ENCODE measurements at places on chromosomes 11 and 22.

- no peak for DNase-seq
These were observed 231.1 kb downstream of the SWAP70 start for GRCh38 chr11:9895006-9895405.

DNA sequence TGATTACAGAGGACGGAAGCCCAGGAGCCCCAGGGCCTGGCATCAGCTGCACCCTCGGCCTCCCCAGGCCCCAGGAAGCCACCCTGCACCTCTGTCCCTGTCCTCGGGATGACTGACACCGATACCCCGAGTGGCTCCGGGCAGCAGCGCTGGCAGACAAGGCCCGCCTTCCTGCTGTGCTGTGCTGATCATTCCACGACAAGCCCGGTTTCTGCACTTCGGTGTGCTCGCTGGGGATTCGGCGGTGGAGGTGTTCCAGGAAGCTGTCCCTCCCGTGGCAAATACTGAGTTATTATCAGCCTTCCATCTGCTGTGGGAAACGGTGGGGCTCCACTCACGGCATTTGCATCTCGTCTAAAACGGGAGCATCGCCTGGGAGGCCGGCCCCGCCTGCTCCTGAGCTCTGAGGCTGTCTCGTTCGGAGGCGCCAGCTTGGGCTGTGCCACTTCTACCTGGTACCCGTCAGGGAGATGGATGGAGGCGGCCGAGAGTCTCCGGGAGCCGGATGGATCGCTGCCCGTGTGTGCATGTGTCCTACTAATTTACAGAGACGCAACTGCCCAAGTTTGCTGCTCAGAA, 506.1 kb downstream of the BRD1 start:
- DNase-seq: no peak

GRCh38 chr11:118396097-118396501, 5.3 kb upstream of the ATP5MG start:
- DNase-seq: no peak

- DNase-seq: no peak
These were observed 77.1 kb downstream of the UVRAG start for GRCh38 chr11:75891947-75892739.

- DNase-seq: no peak
These were observed 20.2 kb upstream of the PRDM10 start for GRCh38 chr11:130022799-130023198.

GRCh38 chr22:36341640-36342041, 46.1 kb downstream of the MYH9 start:
- DNase-seq: no peak

DNA sequence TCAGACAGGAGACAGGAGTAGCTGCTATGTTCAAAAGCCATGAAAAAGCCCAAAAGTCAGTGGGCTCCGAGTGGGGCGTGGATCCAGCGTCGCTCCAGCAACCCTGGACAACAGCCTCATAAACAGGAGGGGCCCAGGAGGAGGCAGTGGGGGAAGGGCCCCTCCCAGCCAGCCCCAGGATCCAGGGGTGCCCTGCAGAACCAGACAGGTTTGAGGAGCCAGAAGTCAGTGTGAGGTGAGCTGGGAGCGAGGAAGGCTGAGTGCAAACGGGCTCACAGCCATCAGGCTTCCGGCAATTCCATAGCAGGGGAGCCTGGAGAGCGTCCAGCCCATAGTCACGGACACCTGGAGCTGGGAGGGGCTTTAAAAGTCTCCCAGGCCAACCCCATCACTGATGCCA, 217.7 kb downstream of the MN1 start:
- DNase-seq: no peak

DNA sequence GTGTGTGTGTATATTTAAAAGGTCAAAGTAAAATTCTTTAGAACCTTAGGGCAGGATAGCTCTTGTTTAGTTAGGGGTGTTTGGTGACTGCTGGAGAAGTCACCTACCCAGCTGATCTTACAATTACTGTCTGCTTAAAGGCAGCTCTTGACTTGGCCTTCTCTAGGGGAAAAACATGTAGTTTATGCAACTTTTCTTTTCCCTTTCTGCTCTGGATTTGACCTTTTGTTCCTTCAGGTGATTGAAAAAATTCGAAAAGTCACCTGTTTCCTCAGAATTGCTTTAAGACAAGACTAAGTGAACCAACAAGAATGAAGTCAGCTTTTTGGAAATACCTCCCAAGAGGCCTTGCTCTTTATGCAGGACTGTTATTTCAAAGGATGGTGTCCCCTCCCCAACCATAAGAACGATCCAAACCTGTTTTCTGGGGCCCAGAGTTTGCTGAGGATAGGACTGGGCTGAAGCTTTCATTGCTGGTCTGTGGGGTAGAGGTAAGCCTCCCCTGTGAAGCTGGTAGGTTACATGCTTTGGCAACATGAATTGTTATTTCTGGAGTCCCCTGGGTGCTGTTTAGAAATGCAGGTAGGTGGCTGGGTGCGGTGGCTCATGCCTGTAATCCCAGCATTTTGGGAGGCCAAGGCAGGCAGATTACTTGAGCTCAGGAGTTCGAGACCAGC, 111.2 kb downstream of the PTPRJ start:
- DNase-seq: no peak

DNA sequence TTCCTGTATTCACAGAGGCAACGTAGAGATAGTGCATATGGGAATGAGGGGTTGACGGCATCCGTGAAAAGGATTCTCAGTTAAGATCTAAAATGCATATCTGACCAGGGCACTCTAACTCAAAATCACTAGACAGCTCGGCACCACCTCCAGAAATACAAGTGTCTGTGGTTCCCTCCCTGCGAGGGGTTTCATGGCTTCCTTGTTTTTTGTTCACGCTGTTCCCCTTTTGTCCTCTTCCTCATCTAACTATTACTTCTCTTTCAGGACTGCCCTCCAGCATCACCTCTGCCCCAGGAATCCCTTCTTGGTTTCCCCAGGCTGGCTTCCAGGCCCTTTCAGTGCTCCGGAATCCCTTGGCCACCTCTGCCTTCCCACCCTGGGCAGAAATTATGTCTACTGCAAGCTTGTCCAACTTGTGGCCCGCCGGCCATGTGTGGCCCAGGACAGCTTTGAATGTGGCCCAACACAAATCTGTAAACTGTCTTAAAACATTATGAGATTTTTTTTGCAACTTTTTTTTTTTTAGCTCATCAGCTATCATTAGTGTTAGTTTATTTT, 159.9 kb downstream of the FBXO7 start:
- no peak for DNase-seq

GRCh38 chr11:129308241-129308865, 67.3 kb upstream of the BARX2 start:
- no peak for DNase-seq

- no peak for DNase-seq
These were observed 69.8 kb downstream of the PRR5L start for GRCh38 chr11:36365907-36366306.

DNA sequence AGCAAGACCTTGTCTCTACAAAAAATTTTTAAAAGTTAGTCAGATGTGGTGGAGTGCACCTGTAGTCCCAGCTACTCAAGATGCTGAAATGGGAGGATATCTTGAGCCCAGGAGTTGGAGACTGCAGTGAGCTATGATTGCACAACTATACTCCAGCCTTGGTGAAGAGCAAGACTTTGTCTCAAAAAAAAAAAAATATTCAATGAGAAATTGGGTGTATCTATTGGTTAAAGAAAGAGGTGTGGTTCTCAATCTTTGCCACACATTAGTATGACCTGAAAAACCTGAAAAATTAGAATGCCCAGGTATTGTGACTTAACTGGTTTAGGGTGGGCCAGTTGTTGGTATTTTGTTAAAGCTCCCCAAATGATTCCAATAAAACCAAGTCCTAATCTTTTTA, 32.4 kb downstream of the MTNR1B start:
- DNase-seq: no peak

GRCh38 chr11:44174842-44175241, 79.4 kb downstream of the EXT2 start:
- DNase-seq: no peak

GRCh38 chr11:35304900-35305460, 114.4 kb downstream of the SLC1A2 start:
- no peak for DNase-seq

GRCh38 chr22:49676783-49677494, 150.7 kb downstream of the BRD1 start:
- DNase-seq: no peak

DNA sequence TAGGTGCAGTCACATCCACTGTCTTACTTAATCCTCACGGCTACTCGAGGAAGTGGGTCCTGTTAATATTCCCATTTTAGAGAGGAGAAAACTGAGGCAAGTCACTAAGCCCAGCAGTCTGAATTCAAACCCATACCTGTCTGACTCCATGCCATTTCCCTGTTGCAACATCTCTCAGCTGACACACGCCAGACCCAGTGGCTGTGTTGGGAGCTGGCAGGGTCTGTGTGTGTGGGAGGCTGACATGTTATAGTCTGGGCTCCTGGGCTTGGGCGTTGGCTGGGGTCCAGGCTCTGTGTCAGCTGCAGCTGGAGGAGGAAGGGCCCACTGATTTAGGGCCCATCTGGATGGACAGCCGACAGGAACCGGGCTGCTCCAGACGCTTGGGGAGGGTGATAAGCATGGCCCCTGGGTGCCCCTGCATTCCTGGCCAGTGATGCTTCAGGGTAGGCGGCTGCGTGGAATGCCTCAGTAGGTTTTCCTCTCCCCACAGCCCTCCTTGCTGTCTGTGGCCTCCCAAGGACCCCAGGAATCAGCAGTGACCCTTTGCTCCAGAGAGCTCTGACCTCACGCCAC, 562.5 kb downstream of the MN1 start:
- no peak for DNase-seq

GRCh38 chr22:31425331-31426050, 26.1 kb downstream of the DRG1 start:
- DNase-seq: no peak

DNA sequence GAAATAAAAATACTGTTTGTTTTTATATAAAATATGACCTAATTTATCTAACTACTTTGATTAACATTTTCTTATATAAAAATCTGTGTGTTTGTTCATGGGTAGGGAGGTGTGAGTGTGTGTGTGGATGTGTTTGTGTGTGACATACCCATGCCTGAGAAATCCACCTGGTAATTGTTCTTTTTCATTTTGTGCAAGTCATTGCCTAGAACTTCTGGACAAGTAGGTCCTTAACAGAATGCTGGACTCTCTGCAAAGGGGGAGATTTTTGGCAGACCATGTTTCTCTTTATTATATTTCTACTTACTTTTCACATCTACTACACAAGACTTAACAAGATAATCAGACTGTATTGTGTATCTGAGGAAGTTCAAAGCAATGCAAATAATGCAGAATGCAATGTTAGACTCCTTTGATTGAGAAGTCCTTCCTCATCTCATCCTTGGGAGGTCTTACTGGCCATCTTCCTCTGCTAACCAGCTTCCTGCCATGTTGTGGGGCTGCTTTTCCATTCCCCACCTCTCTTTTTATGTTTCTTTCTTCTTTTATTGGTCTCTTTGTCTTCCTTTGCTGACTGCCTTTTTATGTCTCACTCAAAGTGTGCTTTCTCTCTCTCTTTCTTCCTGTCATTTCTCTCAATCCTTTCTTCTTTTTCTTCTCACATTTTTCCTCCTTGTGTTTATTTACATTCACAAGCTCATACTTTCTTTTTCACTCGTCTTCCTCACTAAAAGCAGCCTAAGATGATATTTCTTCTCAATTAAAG, 1017.0 kb upstream of the CNTN5 start:
- no peak for DNase-seq

DNA sequence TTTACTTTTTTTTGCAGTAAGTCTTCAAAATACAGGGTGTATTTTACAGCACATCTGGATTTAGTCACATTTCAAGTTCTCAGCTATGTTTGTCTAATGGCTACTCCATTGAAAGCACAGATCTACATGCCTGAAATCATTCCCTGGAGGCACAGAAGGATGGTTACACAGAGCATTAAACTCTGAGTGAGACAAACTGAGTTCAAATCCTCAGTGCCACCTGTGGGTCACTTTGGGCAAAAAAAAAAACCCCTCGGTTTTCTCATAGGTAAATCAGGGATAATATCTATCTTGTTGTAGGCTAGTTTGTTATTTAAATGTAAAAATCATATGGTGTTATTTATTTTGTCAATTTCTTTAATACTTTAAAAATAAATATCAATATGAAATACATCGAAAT, 7.7 kb downstream of the ANKRD49 start:
- no peak for DNase-seq

DNA sequence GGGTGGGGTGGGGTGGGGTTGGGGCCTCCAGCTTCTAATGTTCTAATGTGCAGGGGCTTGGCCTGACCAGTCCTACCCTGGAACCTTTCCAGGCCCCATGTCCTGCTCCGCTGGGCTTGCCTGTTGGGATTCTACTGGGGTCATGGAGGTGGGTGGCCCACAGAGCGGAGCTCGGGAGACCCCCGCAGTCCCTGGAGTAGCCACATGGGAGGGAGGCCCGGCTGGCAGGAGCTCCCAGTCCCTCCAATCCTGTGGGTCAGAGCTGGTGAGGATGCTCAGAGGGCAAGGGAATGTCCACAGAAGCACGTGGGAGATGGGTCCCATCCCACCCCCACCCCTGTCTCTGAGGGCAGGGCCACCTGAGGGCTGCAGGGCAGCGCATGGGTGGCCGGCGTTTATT, 2.9 kb downstream of the SEPTIN5 start:
- no peak for DNase-seq

- DNase-seq: no peak
These were observed 86.6 kb downstream of the DGCR2 start for GRCh38 chr22:19035474-19036228.

DNA sequence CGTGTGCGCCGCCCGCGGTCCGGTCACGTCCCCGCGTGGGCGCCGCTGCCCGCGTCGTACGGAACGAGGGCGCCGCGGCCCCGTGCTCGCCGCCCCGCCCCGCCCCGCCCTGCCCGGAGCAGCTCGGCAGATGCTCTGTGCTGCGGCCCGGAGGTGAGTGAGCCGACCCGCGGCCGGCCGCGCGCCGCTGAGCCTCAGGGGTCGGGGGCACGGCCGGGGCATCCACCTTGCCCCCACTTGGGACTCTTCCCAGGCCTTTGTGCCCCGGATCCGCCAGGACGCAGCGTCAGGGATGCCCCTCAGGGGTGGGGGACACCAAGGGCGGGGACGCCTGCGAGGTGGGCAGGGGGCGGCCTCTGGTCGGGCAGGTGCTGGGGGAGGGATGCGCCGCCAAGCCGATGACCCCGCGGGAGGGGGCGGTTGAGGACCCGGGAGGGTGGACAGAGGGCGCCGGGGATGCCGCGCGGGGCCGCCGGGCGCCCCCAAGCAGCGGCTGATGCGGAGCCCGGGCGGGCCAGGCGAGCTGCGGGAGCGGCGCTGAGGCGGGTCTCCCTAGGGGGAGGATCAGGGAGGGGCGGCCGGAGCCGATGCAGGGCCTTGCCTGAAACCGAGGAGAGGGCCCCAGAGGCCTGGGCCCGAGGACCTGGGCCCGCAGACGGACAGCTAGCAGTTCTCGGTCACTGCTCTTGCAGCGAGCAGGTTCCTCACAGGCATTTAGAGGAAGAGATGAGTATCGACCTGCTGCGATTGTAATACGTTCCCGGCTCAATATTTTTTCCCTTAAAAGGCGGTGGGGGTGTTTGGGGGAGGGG, at the start of gene GNAZ:
GNAZ (plus strand) TSS at position 102 of the 812 bp plus-strand sequence. CDS start 25,177 bp downstream, outside the sequence.
- no peak for DNase-seq

DNA sequence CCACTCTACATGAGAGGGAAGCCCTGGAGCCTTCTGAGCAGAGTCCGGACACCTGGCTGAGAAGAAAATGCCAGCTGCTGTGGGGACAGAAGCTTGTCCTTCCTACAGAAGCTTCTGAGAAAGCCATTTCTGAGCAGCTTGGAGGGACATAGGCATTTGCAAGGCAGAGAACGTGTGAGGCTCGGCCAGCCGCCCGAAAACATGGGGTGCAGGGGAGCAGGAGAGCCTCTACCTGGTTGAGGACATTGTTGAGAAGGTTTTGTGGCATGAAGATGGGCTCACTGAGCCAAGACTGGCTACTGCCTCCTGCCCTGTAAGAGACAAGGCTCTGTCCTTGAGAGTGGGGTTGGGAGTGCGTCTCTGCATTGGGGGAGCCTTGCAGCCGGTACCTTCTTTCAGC, 25.3 kb downstream of the SAMM50 start:
- no peak for DNase-seq

All from stimulated activated CD8-positive, alpha-beta memory T cell treated with anti-CD3 and anti-CD28 coated beads, Interleukin-7, amount 100 ng/mL, for 24 hours (primary cell).